ENCODE measurements at places on chromosomes 5 and 9.

DNA sequence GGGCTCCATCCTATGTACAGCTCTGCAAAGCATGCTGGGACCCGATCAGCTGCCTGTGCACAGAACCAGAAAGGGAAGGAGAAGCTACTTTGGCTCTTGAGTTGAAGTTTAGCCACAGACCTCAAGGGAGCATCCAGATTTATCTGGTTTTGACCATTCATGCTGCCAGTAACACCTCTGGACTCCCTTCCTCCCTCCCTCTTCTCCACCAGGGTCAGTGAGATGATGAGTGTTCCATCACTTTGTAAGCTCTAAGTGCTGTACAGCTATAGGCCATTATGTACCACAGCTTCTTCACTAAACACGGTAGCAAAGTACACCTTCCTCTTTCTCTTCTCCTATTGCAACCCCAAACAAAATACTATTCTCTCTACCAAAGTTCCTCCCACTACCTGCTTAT lies 77.9 kb downstream of the GLIS3 start:
- DNase-seq, result no peak

GRCh38 chr5:149651686-149652085 lies 70.4 kb downstream of the ARHGEF37 start:
- no peak for DNase-seq

- no peak for DNase-seq
Measured at GRCh38 chr5:655406-655805, 37.7 kb downstream of the TPPP start.

DNA sequence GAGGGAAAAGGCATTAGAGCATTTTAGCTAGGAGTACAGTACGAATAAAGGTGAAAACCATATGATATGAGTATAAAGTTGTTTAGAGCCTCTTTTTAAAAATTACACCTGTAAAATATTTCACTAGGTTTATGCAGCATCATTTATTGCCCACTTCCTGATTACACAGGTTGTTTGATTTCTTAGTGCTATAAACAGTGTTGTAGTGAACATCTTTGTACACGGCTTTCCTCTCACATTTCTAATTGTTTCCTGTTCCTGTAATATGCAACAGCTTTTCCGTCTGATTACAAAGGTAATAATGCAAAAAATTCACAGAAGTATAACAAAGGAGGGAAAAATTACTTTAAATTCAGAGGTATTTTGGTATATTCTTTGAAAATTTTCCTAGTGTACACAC lies 13.0 kb downstream of the STOM start:
- no peak for DNase-seq

- DNase-seq, result no peak
Measured at GRCh38 chr5:43699910-43700309, 96.9 kb downstream of the NNT start.

- DNase-seq, result no peak
Measured at GRCh38 chr5:140238756-140239155, 63.8 kb downstream of the CYSTM1 start.

GRCh38 chr9:77847626-77848025 lies 184.0 kb downstream of the GNAQ start:
- no peak for DNase-seq

GRCh38 chr5:6525910-6526309 lies 77.3 kb downstream of the UBE2QL1 start:
- peak; percentile 8 for DNase-seq

GRCh38 chr9:80878556-80878955 lies 810.8 kb downstream of the TLE1 start:
- peak; percentile 91 for DNase-seq

- DNase-seq, result no peak
Measured at GRCh38 chr9:93200989-93201334, 17.0 kb downstream of the WNK2 start.

GRCh38 chr5:38446029-38446522 lies 110.4 kb downstream of the LIFR start:
- no peak for DNase-seq

- DNase-seq, result peak; percentile 96
Measured at GRCh38 chr9:115604831-115605483, 487.0 kb upstream of the TNC start.

- no peak for DNase-seq
Measured at GRCh38 chr9:26682796-26683496, 209.7 kb downstream of the CAAP1 start.

DNA sequence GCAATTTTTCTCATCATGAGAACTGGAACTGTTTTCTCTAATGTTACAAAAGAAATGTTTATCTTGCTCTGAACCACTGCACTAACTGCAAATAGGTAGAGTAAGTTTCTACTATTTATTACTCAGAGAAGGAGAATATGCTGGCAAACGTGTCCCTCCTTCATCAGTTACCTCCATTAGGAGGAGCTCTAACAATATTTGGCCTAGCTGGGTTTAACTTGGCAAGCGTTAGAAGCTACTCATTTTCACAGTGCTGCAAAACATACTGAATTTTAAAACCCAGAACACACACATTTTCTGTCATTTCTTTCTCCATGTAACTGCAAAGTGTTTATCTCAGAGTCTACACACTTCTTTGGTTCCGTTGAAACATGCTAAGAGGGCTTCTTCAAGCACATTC lies 101.0 kb upstream of the GABRG2 start:
- DNase-seq, result no peak

DNA sequence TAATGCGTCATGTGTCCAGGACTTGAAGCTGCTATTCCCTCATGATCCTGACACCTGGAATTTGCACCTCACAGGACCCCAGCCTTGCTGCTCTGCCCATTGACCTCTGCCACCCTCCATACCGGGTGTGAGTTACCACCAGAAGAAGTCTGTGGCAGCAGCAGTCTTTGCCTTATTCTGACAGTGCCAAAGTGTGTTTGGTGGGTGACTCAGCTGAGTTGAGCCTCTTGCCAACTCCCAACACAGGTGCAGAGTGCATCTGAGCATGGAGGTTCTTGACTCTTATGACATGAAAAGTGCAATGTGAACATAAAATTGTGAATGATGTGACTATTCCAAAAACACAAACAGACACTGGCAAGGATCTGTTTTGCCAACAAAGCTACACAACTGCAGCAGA lies 1166.5 kb upstream of the CDH18 start:
- no peak for DNase-seq

GRCh38 chr9:137461663-137462395 lies 2.7 kb upstream of the NSMF start:
- no peak for DNase-seq

DNA sequence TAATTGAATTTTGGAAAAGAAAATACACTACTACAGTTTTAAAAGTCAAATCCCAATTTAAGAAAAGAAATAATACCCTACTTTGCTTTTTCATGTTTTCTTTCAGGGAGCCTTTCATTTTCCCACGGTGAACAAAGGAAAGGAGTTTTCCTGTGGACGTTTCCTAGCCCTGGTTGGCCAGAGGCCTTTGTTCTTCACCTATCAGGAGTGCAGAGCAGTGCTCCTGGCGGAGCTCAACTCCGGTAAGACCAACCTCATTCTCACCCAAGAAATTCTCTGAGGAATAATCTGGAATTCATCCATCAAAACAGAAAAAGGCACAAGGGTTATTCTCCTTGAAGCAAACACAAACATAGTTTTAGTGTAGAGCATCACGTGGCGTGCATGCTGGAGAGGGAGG lies 248.9 kb downstream of the ADGRV1 start:
- no peak for DNase-seq

DNA sequence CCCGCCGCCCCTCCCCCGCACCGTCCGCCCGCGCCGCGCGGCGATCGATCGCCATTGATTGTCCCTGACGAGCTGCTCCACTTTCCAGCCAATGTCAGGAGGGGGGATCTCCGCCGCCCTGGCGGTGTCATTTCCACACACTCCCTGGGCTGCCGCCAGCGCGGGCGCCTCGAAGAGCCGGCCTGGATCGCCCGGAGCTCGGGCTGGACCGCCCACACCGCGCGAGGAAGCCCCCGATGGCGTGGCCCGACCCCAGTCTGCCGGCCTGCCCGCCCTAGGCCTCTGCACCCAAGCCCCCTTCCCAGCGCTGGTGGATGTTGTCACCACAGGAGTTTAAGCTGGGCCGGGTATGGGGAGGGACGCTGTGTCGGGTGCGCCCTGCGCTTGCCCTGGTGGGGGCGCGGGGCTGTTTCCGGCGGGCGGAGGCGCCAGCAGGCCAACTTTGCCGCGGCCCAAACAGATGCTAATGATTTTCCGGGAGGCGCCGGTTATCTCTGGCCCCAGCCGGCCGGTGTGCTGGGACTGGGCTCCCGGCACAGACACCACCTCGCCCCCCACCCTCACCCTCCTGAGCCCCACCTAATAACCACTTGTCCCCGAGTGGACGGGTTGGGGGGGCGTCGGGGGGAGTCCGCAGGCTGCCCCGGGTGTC lies 10.6 kb upstream of the CXXC5 start:
- peak; percentile 69 for DNase-seq

DNA sequence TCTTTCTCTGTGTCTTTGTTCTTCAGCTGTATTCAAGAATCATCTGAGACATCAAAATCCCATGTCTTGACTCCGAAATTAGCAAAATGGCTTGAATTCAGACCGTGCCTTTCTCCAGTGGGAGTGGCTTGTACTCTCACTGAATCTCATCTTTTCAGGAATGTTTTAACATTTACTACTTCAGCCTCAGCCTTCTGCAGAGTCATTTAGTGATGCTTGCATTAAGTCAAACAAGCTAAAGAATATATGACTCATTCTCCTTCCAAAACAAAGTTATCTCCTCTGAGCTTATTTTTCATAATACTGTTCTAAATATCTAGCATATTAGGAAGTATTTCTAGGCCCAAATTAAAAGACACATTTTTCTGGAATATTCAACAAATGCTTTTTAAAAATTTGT lies 205.3 kb downstream of the CDH10 start:
- no peak for DNase-seq

DNA sequence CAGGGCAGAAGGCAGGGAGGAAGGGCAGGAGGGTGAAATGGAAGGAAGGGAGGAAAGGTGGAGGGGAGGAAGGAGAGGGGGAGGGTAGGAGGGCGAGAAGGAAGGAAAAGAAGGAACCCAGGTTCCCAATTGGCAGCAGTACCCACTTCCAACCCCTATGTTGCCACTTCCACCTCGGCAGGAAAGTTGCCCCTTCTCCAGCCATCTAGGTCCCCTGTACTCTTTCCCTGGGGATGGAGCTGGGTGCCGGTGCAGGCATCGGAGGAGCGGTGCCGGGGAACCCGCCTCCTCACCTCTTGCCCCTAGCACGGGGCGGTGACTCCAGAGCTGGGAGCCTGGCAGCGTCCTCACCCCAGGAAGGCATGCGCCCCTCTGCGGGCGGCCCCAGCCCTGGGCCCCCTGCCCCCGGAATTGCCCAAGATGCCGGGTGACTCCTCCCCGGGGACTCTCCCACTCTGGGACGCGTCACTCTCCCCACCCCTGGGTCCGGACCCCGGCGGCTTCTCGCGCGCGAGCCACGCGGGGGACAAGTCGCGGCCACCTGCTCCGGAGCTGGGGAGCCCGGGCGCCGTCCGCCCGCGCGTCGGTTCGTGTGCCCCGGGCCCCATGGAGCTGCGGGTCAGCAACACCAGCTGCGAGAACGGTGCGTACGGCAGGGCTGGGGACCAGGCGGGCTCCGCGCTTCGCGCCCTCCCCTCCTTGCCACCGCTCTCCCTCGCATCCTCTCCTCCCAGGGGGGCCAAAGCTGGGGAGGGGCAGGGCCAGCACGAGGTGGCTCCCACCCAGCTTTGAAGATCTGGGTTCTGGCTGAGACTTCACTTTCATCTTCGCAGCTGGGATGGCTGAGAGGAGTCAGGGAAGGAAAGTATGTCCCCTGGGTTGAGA lies at the start of gene NIPAL4:
NIPAL4 (plus strand) TSS at position 499 of the 885 bp plus-strand sequence; CDS start at position 607, 108 bp downstream.
- DNase-seq, result no peak

DNA sequence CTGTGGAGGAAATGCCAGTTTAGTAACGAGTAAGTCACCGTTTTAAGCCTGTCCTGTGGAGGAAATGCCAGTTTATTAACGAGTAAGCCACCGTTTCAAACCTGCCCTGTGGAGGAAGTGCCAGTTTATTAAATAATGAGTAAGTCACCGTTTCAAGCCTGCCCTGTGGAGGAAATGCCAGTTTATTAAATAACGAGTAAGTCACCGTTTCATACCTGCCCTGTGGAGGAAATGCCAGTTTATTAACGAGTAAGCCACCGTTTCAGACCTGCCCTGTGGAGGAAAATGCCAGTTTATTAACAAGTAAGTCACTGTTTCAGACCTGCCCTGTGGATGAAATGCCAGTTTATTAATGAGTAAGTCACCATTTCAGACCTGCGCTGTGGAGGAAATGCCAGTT lies 18.9 kb upstream of the PDCD6 start:
- DNase-seq, result no peak

- DNase-seq, result peak; percentile 9
Measured at GRCh38 chr9:74824654-74825053, 63.1 kb downstream of the TRPM6 start.

- no peak for DNase-seq
Measured at GRCh38 chr9:128143525-128144238, 5.6 kb upstream of the LCN2 start.

DNA sequence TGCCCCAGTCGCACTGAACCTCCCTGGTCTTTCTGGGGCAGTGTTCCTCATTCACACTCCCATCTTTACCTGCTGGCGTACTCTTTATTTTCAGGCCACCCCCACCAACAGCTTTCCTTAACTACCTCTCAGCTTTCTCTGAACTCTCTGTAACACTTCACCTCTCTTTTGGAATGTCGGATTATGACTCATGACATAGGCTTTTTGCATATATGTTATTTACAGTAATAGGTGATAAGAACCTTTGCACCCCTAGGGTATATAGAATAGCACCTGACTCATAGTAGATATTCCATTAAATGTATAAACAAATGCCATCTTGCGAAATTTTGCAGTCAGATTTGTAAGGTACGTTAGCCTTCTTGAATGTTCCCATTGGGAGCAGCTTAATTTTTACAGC lies 52.9 kb upstream of the MIER3 start:
- DNase-seq, result no peak

- peak; percentile 7 for DNase-seq
Measured at GRCh38 chr9:104092875-104093600, 1.1 kb upstream of the SMC2 start.

- no peak for DNase-seq
Measured at GRCh38 chr5:74376187-74376586, 264.3 kb downstream of the ENC1 start.

- no peak for DNase-seq
Measured at GRCh38 chr9:12693141-12693540, at the start of gene TYRP1. TYRP1 (plus strand) TSS chr9:12693385; CDS start chr9:12693997, 612 bp downstream.

- DNase-seq, result no peak
Measured at GRCh38 chr5:136087961-136088871, 44.4 kb upstream of the SMAD5 start.

- DNase-seq, result no peak
Measured at GRCh38 chr5:16385516-16386090, 80.0 kb downstream of the ZNF622 start.

- DNase-seq, result peak; percentile 80
Measured at GRCh38 chr9:35690614-35691333, 1.0 kb upstream of the TPM2 start.

DNA sequence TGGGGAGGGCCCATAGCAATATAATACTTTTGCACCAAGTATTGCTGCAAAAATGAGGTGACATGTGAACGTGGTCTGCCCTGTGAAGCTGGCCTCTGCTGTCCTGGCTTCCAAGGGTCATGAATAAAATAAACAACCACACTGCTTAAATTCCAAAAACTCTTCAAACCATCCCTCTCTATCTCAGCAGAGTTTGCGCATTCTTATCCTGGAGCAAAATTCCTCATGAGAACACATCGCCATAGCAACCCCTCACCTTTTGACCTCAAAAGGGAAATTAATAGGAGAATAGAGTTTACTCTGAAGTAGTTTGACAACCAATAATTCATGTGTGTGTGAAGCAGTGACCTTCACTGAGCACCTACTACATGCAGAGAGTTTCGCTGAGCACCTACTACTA lies 342.9 kb downstream of the SPOCK1 start:
- no peak for DNase-seq

- DNase-seq, result no peak
Measured at GRCh38 chr9:93513606-93514005, 60.2 kb upstream of the FAM120AOS start.

All from HCEC 1CT (cell line).